ENCODE measurements at places on chromosomes 16 and 17.

DNA sequence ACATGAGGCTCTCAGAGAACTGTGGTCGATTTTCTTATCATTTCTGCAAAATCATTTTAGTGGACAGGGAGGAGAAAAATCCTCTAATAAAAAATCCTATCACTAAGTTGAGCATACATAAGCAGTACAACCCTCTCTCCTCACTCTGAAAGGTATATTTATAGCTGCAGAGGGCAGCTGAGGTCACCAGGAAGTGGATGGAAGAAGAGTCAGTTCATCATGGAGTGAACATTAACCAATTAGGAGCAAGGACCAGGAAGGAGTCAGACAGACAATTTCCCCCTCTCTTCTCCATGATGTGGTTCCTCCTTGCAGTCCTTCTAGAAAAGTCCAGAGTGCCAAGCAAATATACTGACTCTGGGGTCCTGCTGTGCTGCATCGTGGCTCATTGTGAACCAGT is 253.7 kb downstream of the TOX3 start:
- no peak for DNase-seq

DNA sequence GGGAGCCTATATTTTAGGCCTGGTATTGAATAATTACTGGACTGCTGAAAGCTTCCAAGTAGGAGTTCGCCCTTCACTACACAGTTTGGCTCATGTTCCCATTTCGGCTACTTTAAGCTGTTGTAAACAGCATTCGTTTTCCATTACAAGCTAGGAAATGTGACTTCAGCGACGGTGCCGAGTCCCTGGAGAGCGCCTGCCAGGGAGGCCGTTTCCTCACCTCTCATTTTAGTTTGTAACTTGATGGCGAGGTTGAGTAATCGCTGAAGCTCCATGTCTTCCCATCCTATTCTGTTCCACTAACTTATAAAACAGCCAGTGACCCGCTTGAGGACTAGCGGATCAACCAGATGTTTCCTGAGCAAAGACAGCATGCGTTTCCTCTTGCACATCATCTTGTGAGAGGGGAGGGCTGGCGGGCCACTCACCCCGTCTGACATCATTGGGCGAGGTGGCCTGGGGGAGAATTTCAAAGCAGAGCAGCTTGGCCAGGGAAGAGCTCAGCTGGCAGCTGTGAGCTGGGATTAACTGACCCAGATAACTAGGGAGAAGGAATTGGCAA is 32.9 kb downstream of the PCTP start:
- DNase-seq: no peak

- no peak for DNase-seq
These were observed 2.7 kb upstream of the CTRB1 start for GRCh38 chr16:75216127-75216526.

- no peak for DNase-seq
These were observed 15.9 kb downstream of the ZC3H18 start for GRCh38 chr16:88585927-88586581.

GRCh38 chr16:20430948-20431347 is 20.4 kb upstream of the ACSM2A start:
- DNase-seq: no peak

- no peak for DNase-seq
These were observed 151.8 kb downstream of the PITPNC1 start for GRCh38 chr17:67528751-67529436.

GRCh38 chr16:30054451-30054850 is 11.1 kb upstream of the ALDOA start:
- no peak for DNase-seq

- DNase-seq: no peak
These were observed 16.5 kb downstream of the PITPNM3 start for GRCh38 chr17:6539871-6540270.

GRCh38 chr16:23651943-23652468 is 10.7 kb downstream of the DCTN5 start:
- no peak for DNase-seq

GRCh38 chr17:82859431-82860403 is 19.9 kb upstream of the ZNF750 start:
- DNase-seq: peak; percentile 71

GRCh38 chr16:65315081-65315780 is 193.4 kb upstream of the CDH11 start:
- no peak for DNase-seq
